ENCODE measurements at places on chromosomes 5 and 9.

- no peak for DNase-seq
These were observed 4.4 kb downstream of the IL9 start for GRCh38 chr5:135891268-135891667.

GRCh38 chr5:96610747-96611146, 51.4 kb upstream of the CAST start:
- DNase-seq = no peak

DNA sequence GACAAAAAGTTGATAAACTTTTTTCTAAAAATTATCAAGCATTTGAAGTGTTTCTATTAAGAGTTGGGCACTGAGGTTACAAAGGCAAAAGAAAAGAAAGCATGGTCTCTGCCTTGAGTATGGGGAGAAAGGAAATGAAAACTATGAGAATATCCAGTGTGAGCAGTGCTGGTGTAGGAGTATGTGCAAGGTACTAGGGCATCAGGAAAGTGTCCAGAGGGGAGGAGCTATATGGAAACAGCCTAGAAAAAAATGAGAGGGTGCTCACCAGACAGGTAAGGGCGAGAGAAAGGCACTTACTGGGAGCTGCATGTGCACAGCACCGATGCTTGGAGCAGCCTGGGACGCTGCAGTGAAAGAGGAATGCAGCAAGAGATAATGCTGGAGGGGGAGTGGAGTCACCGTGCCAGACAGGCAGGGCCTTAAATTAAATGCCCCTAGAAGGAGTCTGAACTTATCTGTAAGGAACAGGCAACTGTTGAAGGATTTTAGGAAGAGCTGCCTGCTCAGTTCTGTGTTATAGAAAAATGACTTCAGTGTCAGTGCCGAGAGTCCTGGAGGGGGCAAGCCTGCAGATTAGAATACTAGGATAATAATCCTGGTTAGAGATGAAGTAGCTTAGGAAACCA, 14.0 kb downstream of the MCC start:
- no peak for DNase-seq

DNA sequence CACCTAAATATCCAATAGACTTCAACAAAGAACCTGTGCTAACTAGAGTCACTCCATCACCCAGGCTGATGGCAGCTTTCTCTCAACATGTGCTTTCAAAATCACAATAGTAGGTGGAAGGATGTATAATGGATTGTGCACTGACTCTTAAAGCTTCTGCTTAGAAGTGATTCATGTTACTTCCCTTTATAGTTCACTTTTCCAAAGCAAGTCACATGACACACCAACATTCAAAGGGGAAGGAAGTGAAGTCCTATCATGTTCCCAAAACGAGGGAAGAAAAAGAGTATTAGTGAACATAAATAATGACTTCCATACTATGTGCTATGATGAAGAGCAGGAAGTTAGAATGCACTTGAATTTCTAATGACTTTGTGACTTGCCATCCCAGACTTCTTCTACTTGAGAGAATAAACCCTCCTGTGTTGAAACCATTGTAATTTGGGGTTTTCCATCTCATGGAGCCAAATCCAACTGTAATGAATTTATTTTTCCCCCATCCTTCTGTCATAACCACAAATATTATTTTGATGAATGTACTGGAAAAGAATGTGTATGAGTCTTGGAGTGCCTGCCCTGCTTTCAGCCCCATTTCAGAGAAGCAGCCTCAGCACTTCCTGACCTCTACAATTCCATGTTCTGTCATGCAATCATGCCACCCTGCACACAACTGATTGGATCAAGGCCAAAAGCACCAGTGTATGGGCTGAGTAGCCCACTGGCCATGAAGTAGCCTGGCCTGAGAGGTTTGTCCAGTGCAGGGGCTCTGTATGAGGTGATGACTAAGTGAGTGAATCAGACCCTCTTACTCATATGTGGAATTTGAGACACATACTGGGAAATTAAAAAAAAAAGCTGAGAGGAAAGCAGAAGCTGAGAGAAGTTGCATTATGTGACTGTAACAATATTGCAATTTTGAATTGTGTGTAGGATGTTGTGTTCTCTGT, 525.9 kb upstream of the CLINT1 start:
- DNase-seq = no peak

DNA sequence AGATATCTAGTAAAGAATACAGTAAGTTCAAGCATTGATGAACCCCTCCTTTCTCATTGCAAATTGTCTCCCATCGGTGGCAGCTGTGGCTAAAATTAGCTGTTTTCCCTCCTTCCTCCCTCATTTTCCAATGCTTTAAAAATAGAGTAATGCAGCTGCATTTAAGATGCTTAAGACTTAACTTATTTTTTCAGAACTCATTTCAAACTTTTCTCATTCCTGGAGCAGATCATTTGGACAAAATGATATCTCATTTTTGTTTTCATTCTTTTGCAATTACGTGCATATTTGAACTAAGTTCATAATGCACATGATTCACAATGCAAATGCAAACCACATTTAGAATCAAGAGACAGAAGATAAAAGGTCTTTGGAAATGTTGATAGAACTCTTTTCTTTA, 14.6 kb downstream of the HSPB3 start:
- no peak for DNase-seq

DNA sequence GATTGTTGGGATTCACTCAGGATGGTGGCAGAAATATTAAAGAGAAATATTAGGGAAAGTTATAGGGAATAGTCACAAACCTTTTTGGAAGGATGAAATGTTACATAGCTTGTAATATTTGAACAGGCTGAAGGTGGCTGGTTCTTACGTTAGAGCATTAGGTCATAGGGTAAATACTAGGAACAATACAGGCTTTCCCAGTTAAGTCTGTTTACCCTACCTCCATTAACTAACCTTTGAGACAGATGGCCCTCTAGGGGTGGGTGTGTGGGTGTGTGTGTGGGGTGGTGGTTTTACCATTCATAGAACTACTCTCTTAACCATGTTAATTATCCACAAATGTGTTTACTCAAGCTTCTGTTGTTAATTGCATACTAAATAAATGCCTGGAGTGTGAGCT, 94.3 kb upstream of the STK32A start:
- DNase-seq = peak; percentile 32

GRCh38 chr9:29176231-29176630, 1603.0 kb upstream of the C9orf72 start:
- no peak for DNase-seq

- DNase-seq = no peak
These were observed 39.1 kb downstream of the SH3RF2 start for GRCh38 chr5:145975361-145976066.

GRCh38 chr5:142743592-142744441, 26.4 kb upstream of the ARHGAP26 start:
- no peak for DNase-seq

DNA sequence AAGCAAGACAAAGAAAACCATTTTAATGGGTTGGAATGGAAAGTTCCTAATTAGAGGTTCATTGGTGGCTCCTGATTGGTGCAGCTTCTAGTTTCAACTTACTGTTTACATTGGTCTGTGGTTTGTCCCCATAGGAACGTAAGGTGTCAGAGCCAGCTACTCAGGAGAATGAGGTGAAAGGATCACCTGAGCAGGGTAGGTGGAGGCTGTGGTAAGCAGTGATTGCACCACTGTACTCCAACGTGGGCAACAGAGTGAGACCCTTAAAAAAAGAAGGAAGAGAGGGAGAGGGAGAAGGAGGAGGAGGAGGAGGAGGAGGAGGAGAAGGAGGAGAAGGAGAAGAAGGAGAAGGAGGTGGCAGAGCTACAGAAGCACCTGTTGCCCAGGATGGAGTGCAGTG, 30.4 kb downstream of the KCNIP1 start:
- DNase-seq = no peak

DNA sequence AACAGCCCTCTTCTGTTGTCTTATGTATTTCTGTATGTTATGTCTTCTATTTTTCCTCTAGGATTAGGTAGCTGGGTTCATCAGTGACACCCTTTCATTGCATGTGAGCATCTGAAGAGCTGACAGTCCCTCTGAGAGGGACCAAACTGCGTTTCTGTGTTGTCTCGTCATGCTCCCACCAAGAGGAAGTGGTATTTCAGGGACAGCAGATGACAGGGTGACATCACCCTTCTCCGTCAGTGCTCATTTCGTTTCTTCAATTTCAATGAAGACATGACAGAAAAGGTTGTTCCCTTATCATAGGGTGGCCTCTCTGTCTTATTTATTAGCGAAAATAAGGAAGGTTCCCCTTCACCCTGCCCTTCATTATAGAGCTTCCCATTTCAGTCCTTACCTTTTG, 225.9 kb upstream of the NR4A3 start:
- DNase-seq = no peak

DNA sequence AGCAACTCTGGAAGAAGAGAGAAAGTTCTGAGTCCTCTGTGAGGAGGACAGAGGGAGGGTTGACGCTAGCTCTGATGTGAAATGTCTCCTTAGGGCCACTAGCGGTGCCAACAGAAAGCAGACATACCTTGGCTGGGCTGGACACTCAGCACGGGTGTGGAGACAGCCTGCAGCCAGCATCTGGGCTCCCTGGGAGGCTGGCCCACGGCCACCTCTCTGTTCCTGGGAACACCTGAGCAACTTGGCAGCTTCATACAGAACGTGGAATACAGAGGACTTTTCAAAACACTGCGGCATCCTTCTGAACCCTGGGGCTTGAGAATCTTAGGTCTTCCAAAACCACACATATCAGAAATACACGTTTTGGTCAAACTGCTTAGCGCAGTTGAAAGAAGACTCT, 269.1 kb downstream of the FSTL4 start:
- no peak for DNase-seq

DNA sequence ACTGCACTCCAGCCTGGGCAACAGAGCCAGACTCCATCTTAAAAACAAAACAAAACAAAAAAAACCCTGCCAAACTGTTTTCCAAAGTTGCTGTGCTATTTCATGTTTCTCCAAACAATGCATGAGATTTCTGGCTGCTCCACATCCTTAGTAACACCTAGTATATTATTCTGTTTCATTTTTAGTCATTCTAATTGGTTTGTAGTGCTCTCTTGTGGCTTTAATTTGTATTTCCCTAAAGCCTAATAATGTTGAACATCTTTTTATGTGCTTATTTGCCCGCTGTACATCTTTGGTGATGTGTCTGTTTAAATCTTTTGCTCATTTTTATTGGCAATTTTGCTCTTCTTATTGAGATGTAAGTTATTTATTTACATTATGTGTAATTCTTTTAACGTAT, 18.4 kb upstream of the TTC1 start:
- DNase-seq = no peak

- DNase-seq = no peak
These were observed 22.2 kb downstream of the HMCN2 start for GRCh38 chr9:130287736-130288135.

- no peak for DNase-seq
These were observed 267.2 kb upstream of the MSX2 start for GRCh38 chr5:174457141-174457678.

- DNase-seq = no peak
These were observed 163.5 kb downstream of the ARL15 start for GRCh38 chr5:54146916-54147315.

GRCh38 chr5:160618286-160618685, 196.6 kb downstream of the PTTG1 start:
- no peak for DNase-seq

DNA sequence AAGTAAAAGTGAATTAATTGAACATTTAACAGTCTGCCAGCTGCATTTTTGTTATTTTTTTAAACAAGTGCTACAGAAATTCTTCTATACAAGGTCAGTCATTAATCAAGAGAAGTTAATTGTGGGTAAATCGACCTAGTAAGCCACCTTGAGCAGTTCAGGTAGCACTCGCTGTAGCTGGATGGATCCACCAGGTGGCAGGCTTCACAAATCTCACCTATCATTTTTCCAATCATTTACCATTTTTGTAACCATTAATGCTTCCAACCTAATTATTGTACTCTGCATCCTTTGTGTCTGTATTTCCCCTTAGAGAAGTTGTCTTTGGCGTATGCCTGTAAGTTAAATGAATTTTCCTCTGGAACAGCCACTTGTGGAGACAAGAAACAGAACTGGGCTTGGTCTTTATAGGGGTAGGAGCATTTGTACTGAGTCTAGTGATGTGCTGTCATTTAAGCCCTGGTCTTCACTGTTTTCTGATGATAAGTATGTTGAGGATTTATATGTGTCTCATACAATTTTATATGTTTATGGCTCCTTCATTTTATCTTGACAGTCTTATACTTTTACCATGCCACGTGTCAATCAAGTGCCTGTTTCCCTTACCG, 39.5 kb downstream of the CD180 start:
- no peak for DNase-seq

DNA sequence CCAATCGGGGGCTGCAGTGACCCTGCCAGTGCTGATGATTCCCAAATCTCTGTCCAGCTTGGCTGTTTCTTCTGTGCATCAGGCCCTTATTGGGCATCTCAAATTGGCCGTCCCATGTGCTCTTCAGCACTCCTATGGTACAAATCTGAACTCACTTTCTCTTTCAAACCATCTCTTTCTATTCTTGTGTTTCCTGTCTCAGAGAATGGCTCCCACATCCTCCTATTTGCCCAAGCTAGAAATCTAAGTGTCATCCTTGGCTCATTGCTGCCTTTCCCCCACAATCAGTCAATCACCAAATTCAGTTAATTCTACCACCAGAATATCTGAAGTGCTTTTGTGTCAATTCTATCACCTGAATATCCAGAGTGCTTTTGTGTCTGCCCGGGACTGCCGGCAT, 336.6 kb downstream of the CWC27 start:
- no peak for DNase-seq

DNA sequence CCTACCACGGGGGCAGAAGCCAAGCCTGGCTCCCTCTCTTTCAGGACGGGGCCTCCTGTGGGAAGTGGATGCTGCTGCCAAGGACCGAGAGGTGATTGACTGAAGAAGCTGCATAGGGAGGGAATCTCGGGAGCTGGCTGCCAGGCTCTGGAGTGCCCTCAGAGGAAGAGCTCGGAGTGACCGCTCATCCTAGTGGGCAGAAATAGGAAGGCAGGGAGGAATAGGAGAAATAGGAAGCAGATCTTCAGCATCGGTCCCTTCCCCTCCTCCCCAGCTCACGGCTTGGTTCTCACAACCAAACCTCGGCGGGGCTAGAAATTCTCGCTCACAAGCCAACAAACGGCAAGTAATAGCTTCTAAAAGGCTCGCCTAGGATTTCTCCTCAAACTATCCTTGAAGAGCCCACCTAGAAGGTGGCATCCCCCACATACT, 159.9 kb upstream of the RAI14 start:
- DNase-seq = no peak

GRCh38 chr9:79054500-79054899, 517.3 kb upstream of the TLE4 start:
- DNase-seq = no peak

DNA sequence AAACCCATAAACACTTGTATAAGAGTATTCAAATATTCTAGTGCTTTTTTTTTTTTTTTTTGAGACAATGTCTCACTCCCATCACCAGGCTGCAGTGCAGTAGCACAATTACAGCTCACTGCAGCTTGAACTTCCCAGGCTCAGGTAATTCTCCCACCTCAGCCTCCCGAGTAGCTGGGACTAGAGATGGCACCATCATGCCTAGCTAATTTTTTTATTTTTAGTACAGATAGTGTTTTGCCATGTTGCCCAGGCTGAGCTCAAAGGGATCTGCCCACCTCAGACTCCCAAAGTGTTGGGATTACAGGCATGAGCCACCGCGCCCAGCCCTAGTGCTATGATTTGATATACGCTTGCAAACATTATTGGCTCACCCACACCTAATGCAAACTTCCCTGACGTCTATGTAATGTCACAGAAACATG, 11.8 kb downstream of the IL6ST start:
- no peak for DNase-seq
